Foreskin melanocyte (primary cell): ENCODE measurements at places on chromosomes 16 and 17.

DNA sequence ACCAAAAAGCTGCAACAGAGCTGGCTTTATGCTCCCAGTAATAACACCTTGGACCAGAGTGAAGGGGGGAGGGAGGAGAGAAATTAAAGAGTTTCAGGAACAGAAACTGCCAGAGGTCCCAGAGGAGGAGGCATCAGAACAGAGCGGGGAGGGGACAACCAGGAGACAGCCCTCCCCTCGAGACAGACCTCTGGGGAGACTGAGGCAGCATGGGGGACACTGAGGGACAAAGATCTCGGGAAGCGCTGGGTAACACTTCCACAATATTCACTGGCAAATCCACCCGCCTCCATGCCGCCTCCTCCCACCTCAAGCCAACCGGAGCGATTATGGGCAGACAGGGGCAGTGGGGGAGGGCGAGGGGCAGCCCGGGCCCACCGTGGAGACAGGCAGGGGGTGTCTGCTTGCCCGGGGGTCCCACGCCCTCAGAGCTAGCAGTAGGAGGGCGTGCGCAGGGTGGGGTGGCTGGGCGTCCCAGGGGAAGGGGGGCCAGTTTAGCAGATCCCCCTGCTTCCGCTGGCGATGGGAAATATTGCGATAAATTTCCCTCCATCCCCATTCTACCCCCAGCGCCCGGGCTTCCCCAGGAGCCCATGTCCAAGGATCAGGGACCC lies 1.2 kb downstream of the PCGF2 start:
- DNase-seq, result no peak

- no peak for DNase-seq
Measured at GRCh38 chr16:7398536-7398935, 65.9 kb downstream of the RBFOX1 start.

GRCh38 chr16:20846030-20846429 lies 39.7 kb downstream of the REXO5 start:
- no peak for DNase-seq

DNA sequence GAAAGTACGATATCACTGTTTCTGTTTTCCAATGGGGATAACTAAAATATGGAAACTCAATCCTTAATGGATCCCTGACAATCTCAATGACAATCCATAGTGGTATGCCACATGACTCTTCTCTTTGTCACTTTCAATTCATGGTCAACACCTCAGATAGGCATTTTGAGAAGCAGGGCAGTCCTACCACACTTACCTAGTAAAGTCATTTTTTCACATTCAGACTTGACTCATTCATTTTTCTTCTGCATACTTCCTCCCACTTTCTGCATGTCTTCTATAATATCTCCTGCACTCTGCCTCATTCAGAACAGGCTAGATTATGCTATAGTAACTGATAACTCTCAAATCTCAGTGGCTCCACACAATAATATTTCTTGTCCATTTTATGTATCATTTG lies 117.5 kb downstream of the FTO start:
- DNase-seq, result no peak

GRCh38 chr17:35969558-35970380 lies 11.5 kb downstream of the CCL16 start:
- peak; percentile 72 for DNase-seq

- DNase-seq, result no peak
Measured at GRCh38 chr17:78915872-78916632, 9.1 kb downstream of the TIMP2 start.

- DNase-seq, result no peak
Measured at GRCh38 chr17:72143245-72143644, 22.4 kb downstream of the SOX9 start.

DNA sequence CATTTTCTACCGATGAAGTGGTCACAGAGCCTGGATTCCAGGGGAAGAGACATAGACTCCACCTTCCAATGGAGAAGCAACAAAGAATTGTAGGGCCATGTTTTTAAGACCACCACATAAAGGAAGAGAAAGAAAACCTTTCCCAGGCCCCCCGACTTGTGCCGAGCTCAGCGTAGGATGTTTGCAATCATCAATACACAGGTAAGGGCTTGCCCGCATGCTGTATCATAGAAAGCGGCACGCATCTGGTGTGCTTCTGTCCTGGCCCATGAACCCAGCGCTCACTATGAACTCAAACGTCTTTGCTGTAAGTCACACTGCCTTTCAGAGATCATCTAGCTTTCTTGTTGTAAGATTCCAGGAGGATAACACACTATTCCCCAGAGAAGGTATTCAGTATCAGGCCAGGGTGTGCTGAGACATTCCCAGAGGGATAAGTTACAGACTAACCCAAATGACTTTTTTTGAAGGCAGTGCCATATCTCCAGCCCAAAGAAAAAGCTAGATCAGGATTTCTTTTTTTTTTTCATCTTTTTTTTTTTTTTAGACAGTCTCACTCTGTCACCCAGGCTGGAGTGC lies 79.5 kb upstream of the RPL38 start:
- DNase-seq, result no peak

- peak; percentile 71 for DNase-seq
Measured at GRCh38 chr16:56932721-56933619, 1.0 kb downstream of the HERPUD1 start.

DNA sequence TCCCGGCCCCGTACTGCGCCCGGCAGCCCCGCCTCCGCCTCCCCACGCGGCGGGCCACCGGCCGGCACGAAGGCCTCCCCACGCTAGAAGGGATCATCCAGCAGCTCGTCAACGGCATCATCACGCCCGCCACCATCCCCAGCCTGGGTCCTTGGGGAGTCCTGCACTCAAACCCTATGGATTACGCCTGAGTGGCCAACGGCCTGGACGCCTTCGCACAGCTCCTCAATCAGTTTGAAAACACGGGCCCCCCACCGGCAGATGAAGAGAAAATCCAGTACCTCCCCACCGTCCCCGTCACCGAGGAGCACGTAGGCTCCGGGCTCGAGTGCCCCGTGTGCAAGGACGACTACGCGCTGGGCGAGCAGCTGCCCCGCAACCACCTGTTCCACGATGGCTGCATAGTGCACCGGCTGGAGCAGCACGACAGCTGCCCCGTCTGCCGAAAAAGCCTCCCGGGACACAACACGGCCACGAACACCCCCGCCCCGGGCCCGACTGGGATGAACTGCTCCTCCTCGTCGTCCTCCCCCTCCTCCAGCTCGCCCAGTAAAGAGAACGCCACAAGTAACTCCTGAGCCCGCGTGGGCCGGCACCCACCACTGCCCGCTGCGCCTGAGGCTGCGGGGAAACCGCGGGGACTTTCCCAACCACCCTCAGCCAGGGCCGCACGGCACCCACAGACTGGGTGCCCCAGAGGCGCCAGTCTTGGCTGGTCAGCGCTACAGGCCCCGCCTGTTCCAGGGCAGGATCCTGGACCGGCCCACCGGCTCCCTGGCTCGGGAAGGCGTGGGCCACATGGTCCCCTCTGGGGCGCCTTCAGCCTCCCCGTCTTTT lies 39.0 kb upstream of the AKAP1 start:
- DNase-seq, result no peak

DNA sequence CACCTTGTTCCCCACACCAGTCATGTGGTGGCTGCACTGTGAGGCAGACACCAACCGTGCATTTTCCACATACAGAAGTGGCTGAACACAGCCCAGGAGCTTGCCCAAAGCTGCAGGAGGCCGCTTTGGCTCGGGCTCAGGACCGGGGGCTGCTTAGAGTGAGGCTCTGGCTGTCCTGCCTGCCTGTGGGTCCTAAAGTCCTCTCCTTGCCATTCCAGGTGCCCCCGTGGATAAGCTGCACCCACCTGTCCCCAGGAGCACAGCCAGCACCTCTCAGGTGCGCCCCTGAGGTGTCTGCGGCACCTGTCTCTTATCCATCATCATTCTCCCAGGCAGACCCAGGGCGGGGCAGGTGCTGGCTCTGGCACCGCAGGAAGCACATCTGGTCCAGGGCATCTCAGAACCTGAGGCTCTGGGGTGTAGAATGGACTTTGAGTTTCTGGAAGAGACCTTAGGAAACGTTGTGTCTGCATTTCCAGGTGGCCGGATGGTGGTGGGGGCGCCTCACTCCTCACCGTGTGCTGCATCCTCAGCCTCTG lies 180.5 kb upstream of the ZNF469 start:
- DNase-seq, result no peak

DNA sequence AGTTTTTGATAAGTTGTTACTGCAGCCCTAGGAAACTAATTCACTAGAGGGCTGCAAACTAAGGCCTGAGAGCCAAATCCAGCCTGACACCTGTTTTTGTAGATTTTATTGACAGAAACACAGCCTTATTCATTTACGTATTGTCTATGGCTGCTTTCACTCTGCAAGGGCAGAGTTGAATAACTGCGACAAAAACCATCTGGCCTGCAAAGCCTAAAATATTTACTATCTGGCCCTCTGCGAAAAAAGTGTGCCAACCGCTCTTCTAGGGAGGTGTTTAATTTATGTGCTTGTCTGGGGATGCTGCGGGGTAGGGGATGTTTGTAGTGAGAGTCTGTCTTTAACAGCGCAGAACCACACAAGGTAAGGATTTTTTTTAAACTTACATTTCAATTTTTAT lies 165.0 kb upstream of the RBFOX1 start:
- no peak for DNase-seq

- no peak for DNase-seq
Measured at GRCh38 chr17:66944351-66945146, 20.0 kb upstream of the CACNG4 start.

DNA sequence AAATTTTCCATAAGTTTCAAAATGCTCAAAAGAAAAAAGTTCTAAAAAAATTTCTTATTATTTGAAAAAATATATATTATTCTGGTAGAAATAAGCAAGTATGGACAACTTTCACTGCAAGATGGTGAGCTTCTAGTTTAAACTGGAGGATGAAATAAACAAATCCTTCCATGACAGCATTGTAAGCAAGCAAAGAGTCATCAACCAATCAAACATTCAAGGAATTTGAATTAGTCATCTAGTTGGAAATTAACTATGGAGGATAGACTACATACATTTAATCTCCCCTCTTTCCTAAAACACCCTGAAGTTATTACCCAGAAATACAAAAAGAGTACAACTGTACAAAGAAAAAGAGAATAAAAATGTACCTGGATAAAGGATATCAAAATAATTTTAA lies 51.0 kb upstream of the IRX5 start:
- DNase-seq, result no peak

- no peak for DNase-seq
Measured at GRCh38 chr17:61502292-61502691, 50.1 kb downstream of the TBX4 start.

- no peak for DNase-seq
Measured at GRCh38 chr16:87056083-87056482, 261.1 kb downstream of the C16orf95 start.

- no peak for DNase-seq
Measured at GRCh38 chr17:40281663-40282062, 6.0 kb upstream of the CDC6 start.

- no peak for DNase-seq
Measured at GRCh38 chr17:57366177-57366557, 109.8 kb downstream of the MSI2 start.
